ENCODE measurements at places on chromosomes 7 and 10. TPM values are rescaled to one million over a fixed set of nuclear protein-coding genes. Genes with fewer than 3 reads are reported as not detected.

Gene GPR26
- not detected for total RNA-seq

Gene SPAM1
- not detected for total RNA-seq

Gene PRF1
- total RNA-seq, result not detected

Gene DNAAF5
- 22.4 TPM for total RNA-seq

Gene ADCK2
- total RNA-seq, result 68.4 TPM

Gene ZNF680
- total RNA-seq, result 12.3 TPM

Gene HOGA1
- total RNA-seq, result 25.5 TPM

Gene GDF2
- total RNA-seq, result not detected

Gene NPSR1
- not detected for total RNA-seq

Gene LIPJ
- total RNA-seq, result not detected

Gene CPED1
- 0.96 TPM for total RNA-seq

Gene AKR1C2
- 721 TPM for total RNA-seq

Gene CASD1
- total RNA-seq, result 8.9 TPM

Gene CHST15
- total RNA-seq, result 17.3 TPM

Gene TMEM270
- total RNA-seq, result not detected

Gene OR6V1
- not detected for total RNA-seq

Gene PRTFDC1
- total RNA-seq, result 6.8 TPM

Gene VIPR2
- total RNA-seq, result not detected

Gene C10orf53
- not detected for total RNA-seq

Gene TCAF2
- total RNA-seq, result 4.1 TPM

Gene LOXL4
- 0.64 TPM for total RNA-seq

Gene MBL2
- total RNA-seq, result not detected

Gene TAF5
- 3.8 TPM for total RNA-seq

Gene ACTR3C
- total RNA-seq, result 11.6 TPM

Gene CALN1
- total RNA-seq, result under 0.01 TPM

Gene IL6
- 23.1 TPM for total RNA-seq

Gene ATRNL1
- total RNA-seq, result 0.43 TPM

Gene IFT22
- 9.6 TPM for total RNA-seq

Gene DGKI
- not detected for total RNA-seq
